Hepatocyte (in vitro differentiated cells): ENCODE measurements at places on chromosomes 2 and 18. TPM values are rescaled to one million over a fixed set of nuclear protein-coding genes. Genes with fewer than 3 reads are reported as not detected.

DNA sequence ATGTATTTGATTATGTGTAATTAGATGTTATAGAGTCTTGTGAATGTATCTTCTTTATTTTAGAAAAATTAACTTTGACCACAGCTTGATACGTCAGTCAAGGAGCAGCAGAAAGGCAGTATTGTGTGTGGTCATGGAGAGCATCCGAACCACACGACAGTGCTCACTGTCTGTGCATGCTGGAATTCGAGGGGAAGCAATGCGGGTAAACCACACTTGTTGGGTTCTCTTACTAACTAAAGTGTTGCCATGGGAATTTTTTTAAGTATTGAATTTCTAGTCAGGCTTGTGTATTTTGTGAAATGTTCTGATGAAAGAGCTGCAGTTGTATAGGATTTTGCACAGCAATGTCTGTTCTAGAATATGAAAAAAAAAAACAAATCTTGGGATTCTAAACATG is 4.8 kb downstream of the PJVK start:
- no peak for DNase-seq

DNA sequence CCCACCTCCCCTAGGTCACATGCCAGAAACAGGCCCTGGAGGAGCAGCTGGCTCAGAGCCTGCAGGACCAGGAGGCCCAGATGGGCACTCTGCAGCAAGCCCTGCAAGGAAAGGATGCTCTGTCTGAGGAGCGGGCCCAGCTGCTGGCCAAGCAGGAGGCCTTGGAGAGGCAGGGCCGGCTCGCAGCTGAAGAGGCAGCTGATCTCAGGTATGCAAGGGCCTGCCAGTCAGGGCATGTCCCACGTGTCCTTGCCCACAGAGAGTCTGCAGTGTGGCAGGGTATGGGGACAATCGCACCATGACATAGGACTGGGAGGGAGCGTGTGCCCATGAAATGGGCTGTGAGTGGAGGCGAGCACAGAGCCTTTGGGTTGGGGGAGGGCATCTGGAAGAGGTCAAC is 39.9 kb downstream of the CROCC2 start:
- DNase-seq = no peak

DNA sequence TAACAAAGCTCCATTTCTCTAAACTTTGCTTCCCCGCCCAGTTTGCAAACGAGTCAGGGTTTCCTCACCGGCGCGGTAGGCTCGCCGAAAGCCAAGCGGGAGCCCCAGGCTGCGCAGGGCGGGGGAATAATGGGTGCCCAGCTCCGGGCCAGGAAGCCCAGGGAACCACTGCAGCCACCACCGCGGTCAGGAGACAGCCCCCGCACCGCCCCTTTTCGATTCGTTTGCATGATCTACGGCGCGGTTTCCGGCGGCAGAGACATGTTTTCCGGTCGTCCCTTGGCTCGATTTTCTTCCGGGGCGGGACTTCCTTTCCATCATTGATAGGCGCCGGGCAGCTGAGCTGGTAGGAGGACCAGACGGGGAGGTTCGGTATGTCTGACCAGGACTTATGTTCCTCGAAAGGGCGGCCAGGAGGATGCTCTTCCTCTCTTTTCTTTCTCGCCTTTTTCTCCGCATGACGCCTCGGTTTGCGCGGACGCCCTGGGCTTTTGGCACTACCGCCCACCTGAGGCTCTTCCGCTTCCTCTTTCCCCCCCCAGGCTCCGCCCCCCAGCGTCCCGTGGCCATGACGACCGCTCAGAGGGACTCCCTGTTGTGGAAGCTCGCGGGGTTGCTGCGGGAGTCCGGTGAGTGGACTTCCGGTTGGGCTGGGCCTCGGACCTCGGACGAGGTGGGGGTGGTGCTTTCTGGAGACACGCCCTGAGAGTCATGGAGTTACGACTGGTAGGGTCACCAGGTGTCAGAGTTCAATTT is at the start of gene STK11IP:
Gene STK11IP (plus strand): TSS at position 306 of the 756 bp plus-strand sequence. CDS start 263 bp downstream, at position 569.
- peak; percentile 97 for DNase-seq

- peak; percentile 10 for DNase-seq
Measured at GRCh38 chr2:58339548-58340243, 98.6 kb upstream of the FANCL start.

- DNase-seq = peak; percentile 72
Measured at GRCh38 chr2:108944601-108945331, 44.3 kb downstream of the EDAR start.

GRCh38 chr2:185128996-185129395 is 530.7 kb downstream of the ZNF804A start:
- DNase-seq = no peak

GRCh38 chr18:68757126-68757525 is 40.8 kb upstream of the CCDC102B start:
- no peak for DNase-seq

- DNase-seq = no peak
Measured at GRCh38 chr2:366706-367105, 78.8 kb upstream of the ALKAL2 start.

- no peak for DNase-seq
Measured at GRCh38 chr18:72863754-72864153, 4.0 kb downstream of the NETO1 start.

GRCh38 chr2:239920693-239921365 is 104.3 kb downstream of the NDUFA10 start:
- no peak for DNase-seq

DNA sequence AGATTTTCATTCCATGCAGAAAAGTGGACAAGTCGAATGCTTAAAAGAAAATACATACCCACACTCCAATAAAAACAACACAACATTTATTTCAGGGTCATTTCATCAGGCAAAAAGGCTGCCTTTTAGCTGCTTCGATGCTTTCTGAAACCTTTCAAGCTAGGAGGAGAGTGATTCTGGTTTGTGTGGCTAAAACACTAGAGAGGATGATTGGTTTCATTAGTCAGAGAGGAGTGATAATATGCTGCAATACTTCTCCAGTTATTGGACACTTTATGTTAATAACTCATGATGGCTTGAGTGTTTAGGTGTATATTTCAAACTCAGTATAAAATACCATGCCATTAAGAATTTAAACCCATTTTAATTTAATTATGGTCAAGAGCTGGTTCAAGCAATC is 614.0 kb downstream of the SLC4A3 start:
- no peak for DNase-seq

DNA sequence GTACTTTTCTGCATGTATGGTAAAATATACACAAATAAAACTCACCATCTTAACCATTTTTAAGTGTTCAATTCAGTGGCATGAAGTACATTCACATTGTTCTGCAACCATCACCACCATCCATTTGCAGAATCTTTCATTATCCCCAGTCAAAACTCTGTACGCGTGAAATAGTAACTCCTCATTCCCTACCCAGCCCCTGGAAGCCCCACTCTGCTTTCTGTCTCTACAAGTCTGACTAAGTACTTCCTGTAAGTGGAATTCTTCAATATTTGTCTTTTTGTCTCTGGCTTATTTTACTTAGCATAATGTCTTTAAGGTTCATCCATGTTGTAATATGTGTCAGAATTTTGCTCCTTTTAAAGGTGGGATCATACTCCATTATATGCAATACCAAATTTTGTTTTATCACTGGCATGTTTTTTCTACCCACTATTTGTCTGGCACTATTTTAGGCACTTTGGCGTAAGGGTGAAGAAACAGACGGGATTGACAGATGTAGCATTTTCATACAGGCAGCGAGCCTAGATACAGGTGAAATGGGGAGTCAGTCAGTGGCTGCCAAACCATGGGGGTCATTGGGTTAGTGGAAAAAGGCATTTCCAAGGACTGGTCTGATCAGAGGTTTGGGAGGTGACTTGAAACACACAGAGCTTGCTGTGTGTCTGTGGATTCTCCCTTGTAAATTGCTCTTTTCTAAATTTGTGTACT is 163.2 kb upstream of the MYCN start:
- no peak for DNase-seq

- no peak for DNase-seq
Measured at GRCh38 chr18:26706911-26707351, 158.6 kb downstream of the AQP4 start.

DNA sequence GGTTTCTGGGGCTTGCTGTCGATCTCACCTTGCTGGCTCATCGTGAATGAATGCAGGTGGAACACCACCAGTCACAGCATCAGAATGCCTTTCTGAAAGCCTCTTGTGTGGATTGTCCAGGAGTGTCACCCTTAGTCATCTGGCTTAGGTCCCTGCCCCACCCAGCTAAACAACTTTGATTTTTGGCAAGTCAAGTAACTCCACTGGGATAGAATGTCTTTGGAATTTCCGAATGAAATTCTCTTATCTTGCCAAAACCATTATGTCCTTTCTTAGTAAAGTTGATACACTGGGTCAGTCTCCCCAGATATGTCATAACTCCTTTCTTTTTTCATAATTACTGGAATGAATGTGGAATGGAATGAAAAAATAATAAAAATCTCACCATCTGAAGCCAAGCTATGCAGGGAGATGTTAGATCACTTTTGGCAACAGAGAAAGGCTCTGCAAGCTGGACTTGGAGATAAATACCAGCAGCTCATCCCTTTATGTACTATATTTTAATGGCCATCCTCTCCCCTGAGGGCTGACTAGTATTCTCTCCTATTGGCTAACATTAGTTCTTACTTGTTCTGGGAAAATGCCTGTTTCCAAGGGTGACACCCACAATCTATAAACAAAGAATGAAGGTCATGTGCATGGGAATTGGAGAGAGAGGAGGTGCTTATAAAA is 35.4 kb downstream of the INSIG2 start:
- DNase-seq = no peak

DNA sequence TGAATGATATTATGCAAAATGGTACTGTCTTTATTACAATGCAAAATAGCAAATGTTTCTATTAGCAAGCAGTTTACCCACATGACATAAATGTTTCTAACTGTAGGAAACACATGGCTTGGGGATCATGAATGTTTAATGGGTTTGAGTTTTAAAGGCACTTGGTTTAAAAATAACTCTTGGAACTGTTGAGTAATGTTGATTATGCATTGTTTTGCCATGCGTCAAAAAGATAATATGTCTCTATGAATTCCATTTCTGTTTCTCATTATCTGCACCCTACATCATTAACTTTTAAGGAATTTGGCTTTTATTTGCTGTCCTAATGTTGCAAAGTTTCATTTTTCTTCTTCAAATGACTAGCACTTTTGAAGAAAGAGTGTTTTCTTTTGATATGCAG is 1355.5 kb downstream of the SUCLG1 start:
- DNase-seq = no peak

DNA sequence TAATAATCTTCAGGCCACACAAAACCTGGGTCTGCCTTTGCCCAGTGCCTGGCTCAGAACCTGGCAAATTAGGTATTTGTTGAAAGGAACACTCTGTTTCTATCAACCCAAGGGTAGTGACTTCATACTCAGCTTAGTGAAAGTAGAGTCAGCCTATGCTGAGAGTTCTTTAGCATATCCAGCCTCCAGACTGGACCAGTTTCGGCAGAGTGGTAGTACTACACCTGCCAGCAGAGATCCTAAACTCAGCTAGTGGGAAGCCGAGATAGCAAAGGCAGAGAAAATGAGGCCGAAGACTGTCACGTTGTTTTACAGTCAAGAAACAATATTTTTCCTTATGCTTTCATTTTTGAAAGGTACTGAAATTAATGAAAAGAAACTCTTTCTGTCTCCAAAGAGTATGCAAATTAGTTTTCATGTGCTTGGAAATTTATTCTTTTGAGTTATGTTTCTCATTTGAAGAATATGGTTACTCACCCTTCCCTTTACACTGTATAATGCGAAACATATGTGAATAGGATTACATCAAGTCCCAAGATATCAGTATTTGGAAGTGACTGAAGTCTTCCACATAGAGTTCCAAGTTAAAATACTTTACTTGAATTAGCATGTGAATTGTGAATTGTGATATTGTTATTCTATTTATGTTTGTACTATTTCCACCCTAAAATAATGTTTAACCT is 52.2 kb upstream of the UGP2 start:
- no peak for DNase-seq

GRCh38 chr2:161991991-161992390 is 82.0 kb downstream of the DPP4 start:
- DNase-seq = no peak

GRCh38 chr2:501130-501529 is 176.1 kb downstream of the TMEM18 start:
- DNase-seq = no peak

- no peak for DNase-seq
Measured at GRCh38 chr2:5121121-5121520, 571.1 kb upstream of the SOX11 start.

DNA sequence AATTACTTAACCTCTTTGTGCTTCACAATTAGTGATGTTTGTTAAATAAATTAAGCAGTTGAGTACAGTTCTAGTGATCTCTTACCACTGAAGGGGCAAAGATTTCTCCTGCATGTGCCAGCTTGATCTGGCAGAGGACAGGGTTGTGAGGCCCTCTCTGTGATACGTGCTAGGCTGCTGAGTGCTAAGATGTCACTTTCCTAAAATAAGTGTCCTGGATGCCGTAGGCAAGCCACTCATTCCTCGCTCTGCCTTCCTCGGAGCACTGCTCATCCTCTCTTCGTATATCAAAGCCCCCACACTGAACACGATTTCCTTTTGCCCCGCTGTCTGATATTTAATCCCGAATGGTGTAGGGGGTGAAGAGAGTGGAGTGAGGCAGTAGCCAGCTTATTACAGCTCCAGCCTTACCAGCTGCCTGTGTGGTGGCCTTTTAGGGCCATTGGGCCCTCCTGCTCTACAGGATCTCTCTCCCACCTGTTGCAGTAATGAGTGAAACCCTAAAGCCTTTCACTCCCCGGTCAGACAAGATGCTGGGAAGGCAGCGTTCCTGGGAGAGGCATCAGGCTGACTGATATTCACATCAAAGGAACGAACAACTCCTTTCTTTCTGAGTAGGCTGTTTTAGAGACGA is 40.5 kb downstream of the PTPRM start:
- no peak for DNase-seq

DNA sequence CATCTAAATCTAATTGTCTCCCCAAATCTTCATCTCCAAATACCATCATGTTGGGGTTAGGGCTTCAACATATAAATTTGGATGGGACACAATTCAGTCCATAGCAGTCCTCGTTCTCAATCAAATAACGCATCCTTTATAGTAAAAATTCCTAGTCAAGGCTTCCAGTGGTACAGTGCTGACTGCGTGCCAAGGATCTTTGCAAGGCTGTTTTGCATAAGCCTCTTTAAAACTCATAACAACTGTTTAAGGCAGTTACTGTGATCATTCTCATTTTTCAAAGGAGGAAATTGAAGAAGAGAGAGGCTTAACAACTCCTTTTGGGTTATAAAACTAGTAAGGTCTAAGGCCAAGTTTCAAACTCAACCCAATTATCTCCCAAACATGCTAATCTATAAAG is 666.9 kb downstream of the NYAP2 start:
- DNase-seq = no peak

SKOR2 gene
- not detected in 2 replicates for total RNA-seq

TNFRSF11A gene
- total RNA-seq = 5.6 and 11.0 TPM in 2 replicates

ZSWIM2 gene
- 0.07 TPM in 1 of 2 replicates, not detected in the other for total RNA-seq

B4GALT6 gene
- 10.3 and 14.1 TPM in 2 replicates for total RNA-seq

CYP1B1 gene
- 23.2 and 28.9 TPM in 2 replicates for total RNA-seq

L3MBTL4 gene
- 7.6 and 14.1 TPM in 2 replicates for total RNA-seq
